ENCODE measurements at places on chromosomes 11 and 22.

GRCh38 chr11:405323-405953 lies 9.4 kb downstream of the SIGIRR start:
- DNase-seq: no peak

GRCh38 chr11:122863704-122864326 lies 18.7 kb upstream of the JHY start:
- peak; percentile 22 for DNase-seq

- no peak for DNase-seq
Measured at GRCh38 chr11:126607374-126607773, 251.9 kb downstream of the ST3GAL4 start.

DNA sequence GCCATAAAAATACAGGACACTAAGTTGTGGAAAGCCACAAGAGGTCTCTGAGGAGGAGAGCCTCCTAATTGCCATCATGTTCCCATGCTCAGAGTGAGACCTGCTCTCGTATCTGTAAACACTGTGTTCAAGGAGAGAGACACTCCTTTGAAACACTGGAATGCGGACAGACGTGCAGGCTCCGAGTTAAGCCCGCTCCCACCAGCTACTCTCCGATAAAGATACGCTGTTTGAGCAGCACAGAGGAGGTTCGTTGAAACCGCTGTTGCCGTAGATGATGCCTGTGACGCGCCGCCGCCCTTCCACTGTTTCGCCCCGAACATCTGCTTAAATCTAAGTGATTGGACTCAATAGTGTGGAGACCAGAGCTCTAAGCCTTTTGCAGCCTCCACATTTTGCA lies 25.1 kb downstream of the NUP50 start:
- no peak for DNase-seq

DNA sequence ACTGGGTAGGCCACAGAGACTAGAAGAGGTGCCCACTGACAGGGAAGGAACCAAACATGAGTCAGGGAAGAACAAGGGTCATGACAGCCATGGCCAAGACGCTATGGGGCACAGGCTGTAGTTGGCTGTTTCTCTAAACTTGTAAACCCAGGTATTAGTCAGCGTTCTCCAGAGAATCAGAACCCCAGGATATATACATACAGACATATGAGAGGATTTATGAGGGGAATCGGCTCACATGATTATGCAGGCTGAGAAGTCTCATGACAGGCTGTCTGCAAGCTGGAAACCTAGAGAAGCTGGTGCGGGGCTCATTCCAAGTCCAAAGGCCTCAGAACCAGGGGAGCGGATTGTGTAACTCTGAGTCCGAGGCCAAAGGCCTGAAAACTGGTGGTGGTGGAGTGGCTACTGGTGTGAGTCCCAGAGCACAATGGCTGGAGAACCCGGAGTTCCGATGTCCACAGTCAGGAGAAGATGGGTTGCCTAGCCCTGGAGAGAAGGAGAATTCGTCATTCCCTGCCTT lies 29.7 kb upstream of the CD81 start:
- no peak for DNase-seq

- DNase-seq: no peak
Measured at GRCh38 chr22:38946771-38947170, 10.6 kb upstream of the APOBEC3A start.

All from CD4-positive, alpha-beta T cell treated with Interleukin-6 at 100 ng/mL for 8 hours (primary cell).